ENCODE measurements at places on chromosomes 3 and 15.

DNA sequence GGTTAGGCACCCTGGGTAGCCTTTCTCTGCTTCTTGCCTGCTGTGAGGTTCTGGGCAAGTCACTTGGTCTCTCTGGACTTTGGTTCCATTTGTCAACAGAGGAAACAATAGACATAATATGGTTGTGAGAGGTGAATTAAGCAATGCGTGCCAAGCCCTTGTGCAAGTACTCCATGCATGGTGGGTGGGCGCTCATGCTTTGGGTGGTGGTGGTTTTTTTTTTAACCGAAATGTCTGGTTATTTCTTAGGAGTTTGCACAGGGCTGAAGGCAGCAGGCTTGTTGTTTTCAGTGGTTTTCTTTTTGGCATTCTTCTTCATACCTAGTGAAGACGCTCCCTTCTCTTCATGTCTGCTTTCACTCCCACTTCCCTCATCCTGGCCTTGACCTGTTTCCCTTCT, 84.2 kb upstream of the LRTM1 start:
- DNase-seq: no peak

DNA sequence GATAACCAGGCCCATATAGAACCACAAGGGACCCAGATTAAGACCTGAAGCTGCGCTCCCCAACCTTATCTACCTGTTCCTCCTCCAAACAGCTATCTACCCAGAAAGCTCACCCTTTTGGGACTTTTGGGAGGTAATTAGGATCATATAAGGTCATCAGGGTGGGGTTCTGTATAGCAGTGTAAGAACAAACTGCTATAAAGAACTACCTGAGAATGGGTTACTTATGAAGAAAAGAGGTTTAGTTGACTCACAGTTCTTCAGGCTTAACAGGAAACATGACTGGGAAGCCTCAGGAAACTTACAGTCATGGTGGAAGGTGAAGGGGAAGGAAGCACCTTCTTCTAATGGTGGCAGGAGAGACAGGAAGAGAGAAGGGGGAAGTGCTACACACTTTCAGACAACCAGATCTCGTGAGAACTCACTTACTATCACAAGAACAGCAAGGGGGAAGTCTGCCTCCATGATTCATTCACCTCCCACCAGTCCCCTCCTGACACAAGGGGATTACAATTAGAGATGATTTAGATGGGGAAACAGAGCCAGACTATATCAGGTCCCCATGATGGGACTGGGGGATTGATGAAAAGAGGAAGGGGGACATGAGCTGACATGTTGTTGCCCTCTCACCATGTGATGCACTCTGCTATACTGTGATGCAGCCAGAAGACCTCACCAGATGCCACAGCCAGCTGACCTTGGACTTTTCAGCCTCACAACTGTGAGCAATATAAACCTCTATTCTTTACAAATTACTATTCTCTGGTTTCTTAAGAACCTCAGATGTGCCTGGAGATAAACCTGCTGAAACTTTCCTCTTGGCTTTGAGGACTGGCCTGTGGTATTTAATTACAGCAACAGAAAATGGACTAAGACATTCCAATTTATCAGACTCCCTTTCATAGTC, 15.3 kb upstream of the FMN1 start:
- DNase-seq: no peak

GRCh38 chr15:67999320-68000100, 54.6 kb upstream of the PIAS1 start:
- DNase-seq: no peak

DNA sequence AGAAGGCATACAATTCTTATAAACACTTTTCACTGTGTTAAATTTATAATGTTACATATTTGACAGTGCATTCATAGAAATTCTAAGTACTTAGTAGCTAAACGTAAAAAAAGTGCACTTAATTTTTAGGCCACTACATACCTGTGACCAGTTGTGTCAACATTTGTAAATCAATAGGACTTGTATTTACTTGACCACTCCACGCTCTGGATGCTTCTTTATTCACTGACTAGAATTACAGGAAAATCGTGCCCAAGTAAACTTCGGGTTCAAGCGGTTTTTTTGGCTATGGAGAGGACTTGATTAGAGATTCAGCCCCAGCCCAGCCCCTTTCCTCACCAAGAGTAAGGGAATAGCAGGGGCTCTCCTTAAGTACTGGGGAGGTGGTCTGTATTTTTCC, 21.8 kb downstream of the WDR53 start:
- no peak for DNase-seq

- DNase-seq: no peak
Measured at GRCh38 chr3:165696496-165696895, 140.7 kb downstream of the BCHE start.
